ENCODE measurements at places on chromosomes 2 and 18. TPM values are rescaled to one million over a fixed set of nuclear protein-coding genes. Genes with fewer than 3 reads are reported as not detected.
A peak's percentile ranks its signal among the peaks of the same experiment; 100 is the strongest.

DNA sequence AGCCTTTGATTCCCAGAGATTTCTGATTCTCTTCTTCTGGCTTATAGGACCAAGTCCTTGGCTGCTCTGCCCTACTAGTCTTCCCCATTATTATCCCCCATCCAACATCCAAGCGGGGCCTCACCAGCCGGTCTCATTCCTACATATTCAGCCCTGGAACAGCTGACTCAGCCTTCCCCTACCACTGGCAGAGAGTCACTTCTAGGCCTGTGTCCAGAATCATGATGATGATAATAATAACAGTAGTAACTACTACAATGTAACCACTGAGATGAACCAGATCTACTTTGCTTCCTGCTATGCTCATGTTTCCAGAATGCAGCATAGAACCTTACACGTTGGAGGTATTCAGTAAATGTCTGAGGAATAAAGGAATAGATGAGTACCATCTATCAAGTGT is 295.2 kb downstream of the SRBD1 start:
- DNase-seq: no peak

DNA sequence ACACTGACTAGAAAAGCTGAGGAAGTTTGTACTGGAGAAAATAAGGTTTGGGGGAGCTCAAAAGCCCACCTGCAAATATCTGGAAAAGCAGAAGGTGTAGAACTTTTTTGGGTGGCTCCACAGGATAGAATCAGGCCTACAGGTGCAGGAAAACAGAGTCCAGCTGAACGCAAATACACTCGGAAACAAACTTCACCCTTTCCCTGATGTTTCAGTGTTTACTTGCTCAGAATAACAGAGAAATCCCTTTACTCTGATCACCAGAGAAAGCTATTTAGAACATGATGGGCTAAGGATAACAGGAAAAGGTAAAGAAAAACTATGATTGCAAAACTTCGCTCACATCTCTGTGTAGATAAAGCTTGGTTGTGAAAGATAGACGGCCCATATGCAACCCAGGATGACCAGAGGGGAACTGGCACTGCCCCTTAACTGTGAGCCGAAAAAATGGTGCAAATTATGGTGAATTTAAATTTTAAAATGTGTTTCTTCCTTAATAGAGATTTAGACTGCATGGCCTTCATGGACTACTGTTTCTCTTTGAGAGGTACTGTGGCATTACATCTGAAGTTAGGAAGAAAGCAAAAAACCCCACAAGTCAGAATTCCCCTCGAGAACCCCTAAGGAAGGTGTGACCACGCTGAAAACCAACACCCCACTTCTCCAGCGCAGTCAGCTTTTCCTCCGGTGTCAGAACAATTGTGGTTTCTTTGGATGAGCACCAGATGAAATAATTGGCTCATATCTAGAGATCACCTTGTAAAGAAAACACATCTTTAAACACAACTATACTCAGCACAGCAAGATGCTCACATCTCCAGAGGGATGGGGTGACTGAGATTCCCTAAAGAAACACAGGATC is 84.5 kb upstream of the TMEM247 start:
- DNase-seq: no peak

The MAP4K3 gene
- 69.2 TPM for total RNA-seq

DNA sequence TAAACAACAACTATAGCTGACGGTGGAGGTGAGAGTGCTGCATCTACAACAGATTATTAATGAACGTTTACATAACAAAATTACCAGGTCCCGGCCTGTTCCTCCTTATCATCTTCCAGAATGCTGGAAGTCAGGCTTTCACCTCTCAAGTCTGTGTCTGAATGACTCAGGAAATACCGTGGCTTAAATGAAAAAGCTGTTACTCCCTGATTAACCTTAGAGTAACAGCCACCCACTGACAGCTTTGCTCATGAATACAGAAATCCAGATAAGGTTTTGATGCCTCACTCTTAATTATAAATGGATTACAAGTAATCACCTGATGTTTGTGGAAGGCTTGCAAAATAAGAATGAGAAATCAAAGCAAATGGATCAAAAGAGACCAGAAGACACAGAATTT is 885.3 kb upstream of the CELF4 start:
- DNase-seq: no peak

- DNase-seq: no peak
These were observed 1083.3 kb upstream of the GYPC start for GRCh38 chr2:125572660-125573059.

The NAT8 gene
- 2.4 TPM for total RNA-seq

DNA sequence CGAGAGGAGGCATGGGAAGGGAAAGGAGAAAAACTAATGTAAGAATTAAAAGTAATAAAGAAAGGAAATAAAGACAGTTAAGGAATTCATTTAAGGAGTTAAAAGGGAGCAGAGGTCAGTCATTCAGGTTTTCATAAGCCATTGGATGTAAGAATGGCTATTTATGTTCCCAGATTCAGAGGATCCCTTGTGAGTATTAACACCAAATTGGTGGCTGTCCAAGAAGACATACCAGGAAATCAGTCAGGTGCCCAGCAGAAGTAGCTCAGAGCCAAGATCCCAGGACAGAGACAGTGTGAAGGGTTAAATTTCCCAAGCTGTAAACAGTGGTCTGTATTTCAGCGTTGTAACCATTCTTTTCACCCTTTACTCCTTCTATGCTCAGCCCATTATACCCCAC is 550.4 kb downstream of the BCL11A start:
- no peak for DNase-seq

DNA sequence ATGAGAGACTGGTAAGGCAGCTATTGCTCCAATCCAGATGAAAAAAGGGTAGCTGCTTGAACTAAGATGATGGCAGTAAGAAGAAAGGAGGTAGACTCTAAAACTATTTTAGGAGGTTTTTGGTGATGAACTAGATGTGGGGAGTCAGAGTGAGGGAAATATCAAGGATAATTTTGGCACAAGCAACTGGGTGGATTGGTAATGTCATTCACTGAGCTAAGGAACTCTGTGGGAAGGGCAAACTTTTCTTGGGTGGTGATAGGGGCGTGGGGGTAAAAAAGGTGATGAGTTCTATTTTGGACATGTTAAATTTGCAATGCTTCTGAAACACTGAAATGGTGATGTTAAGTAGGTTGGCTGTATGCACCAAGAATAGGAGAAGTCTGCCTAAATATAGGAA is 19.3 kb downstream of the PAIP2B start:
- DNase-seq: no peak

DNA sequence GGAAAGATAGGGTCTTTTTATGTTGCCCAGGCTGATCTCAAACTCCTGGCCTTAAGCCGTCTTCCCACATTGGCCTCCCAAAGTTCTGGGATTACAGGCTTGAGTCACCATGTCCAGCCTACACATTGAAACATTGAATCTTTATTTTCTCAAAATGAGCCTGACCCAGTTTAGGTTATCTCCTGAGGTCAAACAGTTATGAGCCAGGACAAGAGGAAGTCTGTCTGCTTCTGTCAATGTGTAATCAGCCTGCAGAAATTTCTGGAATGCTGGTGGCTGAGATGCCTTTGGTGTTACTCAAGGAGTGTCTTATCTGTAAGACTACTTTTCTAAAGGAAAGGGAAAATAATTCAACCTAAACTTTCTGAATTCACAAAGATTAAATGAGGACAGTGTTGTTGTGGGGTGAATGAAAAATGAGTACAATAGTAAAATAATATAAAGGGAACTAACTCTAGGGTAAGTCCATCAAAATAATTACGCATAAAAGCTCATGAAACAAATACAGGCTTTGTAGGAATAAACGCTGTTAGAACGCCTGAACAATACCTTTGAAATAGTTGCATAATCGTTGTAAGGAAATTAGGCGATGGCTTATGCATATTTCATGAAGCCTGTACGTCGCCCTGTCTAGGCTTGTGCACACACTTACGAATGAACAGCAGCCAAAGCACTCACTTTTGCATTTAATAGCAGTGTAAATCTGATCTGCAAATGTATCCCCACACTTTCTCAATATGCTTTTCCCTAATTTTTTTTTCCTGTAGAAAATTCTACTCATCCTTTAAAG is 260.8 kb downstream of the RDH14 start:
- DNase-seq: peak; percentile 76

- no peak for DNase-seq
These were observed 141.4 kb downstream of the FAM124B start for GRCh38 chr2:224260372-224261020.

The CXCR1 gene
- not detected for total RNA-seq

DNA sequence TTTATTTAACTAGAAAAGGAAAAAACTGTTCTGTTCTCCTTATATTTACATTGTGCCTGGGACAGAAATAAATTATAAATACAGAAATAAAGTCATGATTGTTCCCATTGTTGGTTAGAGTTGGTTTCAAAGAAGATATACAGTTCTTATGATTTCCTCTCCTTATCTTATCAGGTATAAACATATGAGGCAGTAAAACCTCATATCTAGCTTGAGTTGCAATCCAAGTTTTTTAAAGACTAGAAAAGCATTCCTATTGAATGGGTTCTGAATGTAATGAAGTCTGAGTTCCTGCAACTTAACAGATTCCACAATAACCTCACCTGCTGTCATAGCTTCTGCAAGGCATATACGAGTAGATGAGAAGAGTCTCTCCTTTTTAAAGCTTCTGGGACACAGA is 114.7 kb upstream of the CAVIN2 start:
- no peak for DNase-seq

GRCh38 chr2:158828378-158829164 is 33.5 kb downstream of the DAPL1 start:
- DNase-seq: no peak

DNA sequence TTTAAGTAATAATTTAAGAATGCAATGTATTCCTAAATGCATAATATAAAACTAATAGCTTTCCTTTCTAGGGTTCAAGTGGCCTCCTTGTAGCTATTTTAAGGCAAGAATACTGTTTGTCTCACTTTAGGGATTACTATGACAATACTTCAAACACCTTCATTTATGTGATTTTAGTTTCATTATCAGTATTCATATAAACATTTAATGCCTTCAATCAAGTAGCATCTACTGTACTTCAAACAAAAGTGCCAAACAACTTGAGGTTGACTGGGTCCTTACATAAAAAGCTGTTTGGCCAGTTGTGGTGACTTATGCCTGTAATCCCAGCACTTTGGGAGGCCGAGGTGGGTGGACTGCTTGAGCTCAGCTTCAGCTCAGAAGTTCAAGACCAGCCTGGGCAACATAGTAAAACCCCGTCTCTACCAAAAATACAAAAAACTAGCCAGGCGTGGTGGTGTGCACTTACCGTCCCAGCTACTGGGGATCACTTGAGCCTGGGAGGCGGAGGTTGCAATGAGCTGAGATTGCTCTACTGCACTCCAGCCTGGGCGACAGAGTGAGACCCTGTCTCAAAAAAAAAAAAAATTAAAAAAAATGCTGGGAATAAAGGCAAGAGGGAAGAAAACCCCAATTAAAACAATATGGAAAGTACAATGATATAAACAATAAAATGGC is 9.3 kb downstream of the MEX3C start:
- no peak for DNase-seq

The OR6B2 gene
- total RNA-seq: not detected

DNA sequence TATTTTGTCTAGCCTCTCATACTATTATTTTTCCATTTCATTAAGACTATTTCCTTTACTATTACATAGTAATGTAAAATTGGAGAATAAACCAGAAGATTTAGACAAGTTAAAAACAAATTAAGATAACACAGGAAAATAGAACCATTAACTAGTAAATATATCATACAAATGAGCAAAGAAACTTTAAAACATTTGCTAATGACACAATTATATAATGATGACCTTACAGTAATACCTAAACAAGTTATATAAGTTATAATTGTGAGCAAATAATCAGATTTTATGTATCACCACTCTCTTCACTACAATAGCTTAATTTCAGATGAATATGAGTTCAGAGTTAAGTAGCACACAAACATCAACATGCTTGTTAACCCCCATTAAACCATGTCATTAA is 72.6 kb upstream of the GRB14 start:
- DNase-seq: no peak

DNA sequence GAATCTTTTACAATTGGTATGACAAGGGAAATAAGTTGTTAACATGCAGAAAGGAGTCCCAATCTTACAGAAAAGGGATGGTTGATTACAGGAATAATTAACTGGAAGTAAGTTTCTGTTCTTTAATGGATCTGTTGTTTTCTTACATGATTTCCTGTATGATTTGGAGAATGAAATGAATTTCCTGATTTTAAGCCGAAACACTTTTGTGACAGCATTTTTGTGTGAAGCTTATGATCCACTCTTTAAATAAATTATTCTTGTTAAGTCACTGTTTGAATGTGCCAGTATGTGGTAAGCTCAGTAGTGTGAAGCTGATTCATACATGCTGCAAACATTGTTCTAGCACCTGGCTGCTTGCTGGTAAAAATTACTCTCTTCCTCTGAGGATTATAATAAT is 516.2 kb downstream of the DCDC2C start:
- no peak for DNase-seq

DNA sequence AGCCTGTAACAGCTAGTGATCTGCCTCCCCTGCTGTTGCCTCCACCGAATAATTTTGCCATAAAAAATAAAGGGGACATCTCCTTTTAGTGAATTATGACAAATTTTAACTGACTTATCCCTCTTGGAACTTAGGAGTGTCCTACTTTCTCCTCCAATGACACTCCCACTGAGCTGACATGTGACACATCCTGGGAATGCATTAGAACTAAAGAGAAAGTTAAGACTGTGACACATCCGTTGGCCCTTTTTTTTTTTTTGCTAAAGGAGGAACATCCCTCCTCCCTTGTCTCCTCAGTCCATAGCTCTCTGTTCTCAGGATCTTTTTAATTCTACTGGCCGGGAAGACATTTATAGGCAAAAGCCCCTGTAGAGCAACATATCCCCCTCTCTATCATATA is 268.2 kb downstream of the NRXN1 start:
- DNase-seq: no peak

The MAL gene
- total RNA-seq: 2.9 TPM

The TMEM163 gene
- total RNA-seq: 36.1 TPM

- no peak for DNase-seq
These were observed 67.9 kb upstream of the ALPP start for GRCh38 chr2:232310696-232311095.

The PROKR1 gene
- not detected for total RNA-seq

The CCDC178 gene
- total RNA-seq: 0.69 TPM

DNA sequence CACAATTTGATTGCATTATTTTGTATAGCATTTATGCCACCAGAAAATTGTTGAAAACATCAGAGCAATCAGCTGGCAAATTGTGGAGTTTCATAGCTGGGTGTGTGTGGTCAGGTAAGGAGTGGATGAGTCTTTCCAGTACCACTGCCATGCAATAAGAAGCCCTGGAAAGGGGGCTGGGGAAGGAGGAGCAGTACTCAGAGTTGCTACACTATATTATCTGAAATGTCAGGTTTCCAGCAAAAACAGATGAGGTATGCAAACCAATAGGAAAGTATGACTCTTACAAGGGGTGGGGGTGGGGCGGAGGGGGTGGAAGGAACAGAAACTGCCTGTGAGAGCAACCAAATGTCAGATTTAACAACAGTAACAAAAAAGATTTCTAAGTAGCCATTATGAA is 112.2 kb downstream of the SOS1 start:
- no peak for DNase-seq

DNA sequence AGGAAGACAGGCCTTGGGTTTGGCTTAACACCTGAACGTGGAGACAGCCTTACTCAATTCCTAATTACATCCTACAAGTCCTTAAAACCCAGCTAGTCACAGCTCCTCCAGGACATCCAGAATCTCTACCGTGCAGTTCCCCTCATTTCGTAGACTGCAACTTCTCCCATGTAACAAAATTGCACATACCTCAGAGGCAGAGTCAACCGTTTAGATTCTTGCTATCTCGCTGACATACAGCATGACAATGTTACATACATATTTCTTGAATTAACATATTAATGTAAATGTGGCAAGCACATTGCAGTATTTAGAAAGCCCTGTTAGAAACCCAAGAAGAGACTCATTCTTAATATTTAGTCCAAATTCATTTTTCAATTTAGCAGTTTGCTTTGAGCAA is 358.7 kb downstream of the SETBP1 start:
- no peak for DNase-seq

- no peak for DNase-seq
These were observed 52.1 kb upstream of the LAPTM4A start for GRCh38 chr2:20103530-20103929.

All from mucosa of gallbladder (tissue), 1 donor.